ENCODE measurements at places on chromosomes 5 and 9.
A peak's percentile ranks its signal among the peaks of the same experiment; 100 is the strongest.

- no peak for DNase-seq
These were observed 320.4 kb upstream of the EFNA5 start for GRCh38 chr5:107990881-107991810.

GRCh38 chr9:94952565-94953373, 226.3 kb downstream of the AOPEP start:
- DNase-seq: no peak

GRCh38 chr9:97440160-97440559, 28.3 kb downstream of the TDRD7 start:
- no peak for DNase-seq

DNA sequence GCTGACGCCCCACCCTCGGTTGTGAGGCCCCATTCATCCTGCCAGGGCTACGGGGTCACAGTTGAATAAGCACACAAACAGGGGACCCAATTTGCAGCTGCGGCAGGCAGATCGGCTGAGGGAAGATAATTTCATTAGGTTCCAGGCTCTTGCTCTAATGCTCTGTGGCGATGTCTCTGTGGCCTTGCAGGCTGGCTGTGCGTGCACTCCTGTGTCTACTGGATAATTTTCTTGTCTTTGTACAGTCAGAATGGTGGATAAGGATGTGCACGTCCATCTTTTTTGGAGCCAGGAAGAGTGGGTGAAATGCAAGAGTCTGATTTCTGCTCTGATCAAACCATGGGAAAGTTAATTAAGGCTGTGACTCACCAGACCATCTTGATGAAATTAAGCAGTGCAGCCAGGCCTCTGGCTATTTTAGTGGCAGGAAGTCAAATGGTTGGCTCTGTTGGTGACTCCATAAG, 39.2 kb downstream of the NSG2 start:
- DNase-seq: no peak

DNA sequence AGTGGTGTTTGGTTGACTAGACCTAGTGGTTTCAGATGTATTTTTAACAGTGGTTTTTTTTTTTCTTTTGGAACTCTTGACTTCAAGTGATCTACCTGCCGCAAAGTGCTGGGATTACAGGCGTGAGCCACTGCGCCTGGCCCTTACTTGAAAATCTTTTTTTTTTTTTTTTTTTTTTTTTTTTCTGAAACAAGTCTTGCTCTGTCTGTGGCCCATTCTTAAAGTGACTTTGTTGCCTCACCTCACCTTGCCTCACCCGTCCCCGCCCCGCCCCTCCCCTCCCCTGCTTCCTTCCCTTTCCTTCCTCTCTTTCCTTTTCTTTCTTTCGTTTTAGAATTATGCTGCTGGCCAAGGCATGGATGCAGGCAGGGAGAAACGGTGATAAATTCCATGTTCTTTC, 26.0 kb downstream of the GPBP1 start:
- no peak for DNase-seq

DNA sequence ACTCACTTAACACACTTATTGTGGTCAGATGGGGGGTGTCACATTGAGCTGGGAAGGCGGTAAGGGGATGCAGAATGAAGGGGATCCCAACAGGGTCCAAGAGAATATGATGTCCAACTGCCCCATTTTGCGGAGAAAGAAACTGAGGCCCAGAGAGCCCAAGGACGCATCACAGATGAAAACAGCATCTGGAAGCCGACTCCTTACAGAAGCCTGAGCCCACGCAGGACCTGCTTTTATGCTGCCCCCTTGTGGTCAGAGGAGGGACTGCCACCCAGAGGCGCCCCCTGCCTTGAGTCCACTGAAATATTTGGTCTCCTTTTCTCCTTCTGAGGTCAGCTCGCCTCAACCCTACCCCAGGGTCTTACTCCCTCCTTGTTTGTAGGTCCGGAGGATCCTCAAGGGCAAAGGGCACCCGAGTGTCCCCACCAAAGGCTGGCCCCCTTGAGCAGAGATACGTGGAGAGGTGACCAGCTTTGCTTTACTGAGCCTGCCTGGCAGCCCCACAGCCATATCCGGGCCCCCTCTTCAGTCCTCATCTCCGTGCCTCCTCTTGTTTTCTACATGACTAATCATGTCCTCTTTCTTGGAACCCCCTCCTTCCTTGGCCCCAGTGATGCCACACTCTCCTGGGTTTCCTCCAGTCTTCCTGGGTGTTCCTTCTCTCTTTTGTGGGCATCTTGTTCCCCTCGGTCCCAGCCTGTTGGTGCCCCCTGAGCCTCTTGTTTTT, 30.0 kb upstream of the TTLL11 start:
- DNase-seq: peak; percentile 42

Measured in stromal cell of bone marrow (primary cell).